ENCODE measurements at places on chromosomes 6 and 20.

DNA sequence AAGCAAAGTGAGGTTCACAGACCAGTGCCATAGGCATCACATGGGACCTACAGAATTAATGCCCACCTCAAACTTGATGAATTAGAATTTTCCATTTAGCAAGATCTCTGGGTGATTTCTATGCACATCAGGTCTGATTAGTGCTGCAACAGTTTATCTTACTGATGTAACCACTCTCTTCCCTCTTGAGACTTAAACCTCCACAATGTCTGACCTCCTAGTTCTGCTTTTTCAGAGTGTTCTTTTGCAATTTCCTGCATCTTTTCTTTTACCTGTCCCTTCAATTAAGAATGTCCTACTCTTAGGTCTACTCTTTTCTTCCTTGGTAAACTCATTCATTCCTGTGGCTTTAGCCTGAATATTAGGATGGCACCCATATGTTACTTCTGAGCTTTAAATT, 615.3 kb downstream of the TFAP2A start:
- no peak for DNase-seq

DNA sequence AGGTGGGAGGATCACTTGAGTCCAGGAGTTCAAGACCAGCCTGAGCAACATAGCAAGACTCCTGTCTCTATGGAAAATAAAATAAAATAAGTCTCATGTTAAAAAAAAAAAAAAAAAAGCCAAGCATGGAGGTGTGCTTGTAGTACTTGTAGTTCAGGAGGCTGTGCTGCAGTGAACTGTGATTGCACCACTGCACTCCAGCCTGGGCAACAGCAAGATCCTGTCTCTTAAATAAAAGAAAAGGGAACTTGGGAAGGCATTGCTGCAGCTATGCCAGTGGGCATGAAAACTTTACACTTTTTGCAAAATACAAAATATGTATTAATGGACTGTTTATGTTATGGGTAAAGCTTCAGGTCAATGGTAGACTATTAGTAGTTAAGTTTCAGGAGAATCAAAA, 37.5 kb upstream of the REV3L start:
- no peak for DNase-seq

DNA sequence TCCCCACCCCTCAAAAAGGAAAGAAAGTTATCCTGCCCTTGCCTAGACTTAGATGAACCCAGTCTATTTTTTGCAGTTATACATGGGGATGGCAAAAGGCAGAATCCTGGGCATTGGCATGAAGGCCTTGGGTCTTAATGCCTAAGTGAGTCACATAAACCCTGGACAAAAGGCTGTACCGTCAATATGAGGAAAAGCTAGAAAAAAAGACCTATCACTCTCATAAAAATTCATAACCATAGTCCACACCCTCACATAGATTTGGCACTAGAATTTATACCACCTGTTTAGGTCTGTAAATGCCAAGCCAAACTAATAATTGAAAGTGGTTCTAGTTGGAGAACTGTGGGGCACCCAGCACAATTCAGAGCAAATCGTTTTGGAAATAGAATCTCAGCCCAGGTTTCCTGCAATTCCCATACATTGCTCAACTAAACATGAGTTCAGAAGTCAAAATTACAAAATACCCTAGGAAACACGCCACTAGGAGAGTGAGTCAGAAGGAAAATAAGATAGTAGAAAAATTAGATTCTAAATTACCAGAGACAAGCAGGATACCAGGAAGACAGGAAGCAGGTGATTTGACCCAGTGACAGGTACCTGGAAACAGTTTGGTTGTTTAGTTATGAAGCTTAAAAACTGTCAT, 70.4 kb upstream of the FUCA2 start:
- no peak for DNase-seq

DNA sequence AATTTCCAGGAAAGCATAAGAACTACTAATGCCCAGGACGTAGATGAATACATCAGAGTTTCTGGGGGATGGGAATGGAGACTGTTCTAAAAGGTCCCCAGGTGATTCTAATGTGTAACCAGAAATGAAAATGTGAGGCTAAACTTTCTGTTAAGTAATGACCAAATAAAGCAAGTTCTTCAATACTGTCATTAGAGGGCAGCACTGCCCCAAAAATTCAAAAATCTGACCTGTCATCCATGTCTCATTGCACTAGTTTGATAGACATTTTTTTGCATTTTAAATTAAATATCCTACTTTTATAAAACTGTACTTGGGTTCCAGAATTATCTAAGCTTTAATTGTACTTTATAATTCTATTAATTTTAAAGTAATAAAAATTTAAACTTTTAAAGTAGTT, 94.9 kb downstream of the RFX6 start:
- DNase-seq, result peak; percentile 60

GRCh38 chr20:57678340-57678739, 31.5 kb downstream of the PMEPA1 start:
- no peak for DNase-seq

- DNase-seq, result no peak
Observed at GRCh38 chr6:24743944-24744335, 25.0 kb upstream of the C6orf62 start.

GRCh38 chr6:113645576-113645970, 211.6 kb upstream of the MARCKS start:
- DNase-seq, result no peak

- no peak for DNase-seq
Observed at GRCh38 chr6:118198746-118199145, 291.7 kb downstream of the SLC35F1 start.

- DNase-seq, result no peak
Observed at GRCh38 chr6:24501914-24502313, 7.1 kb downstream of the ALDH5A1 start.

DNA sequence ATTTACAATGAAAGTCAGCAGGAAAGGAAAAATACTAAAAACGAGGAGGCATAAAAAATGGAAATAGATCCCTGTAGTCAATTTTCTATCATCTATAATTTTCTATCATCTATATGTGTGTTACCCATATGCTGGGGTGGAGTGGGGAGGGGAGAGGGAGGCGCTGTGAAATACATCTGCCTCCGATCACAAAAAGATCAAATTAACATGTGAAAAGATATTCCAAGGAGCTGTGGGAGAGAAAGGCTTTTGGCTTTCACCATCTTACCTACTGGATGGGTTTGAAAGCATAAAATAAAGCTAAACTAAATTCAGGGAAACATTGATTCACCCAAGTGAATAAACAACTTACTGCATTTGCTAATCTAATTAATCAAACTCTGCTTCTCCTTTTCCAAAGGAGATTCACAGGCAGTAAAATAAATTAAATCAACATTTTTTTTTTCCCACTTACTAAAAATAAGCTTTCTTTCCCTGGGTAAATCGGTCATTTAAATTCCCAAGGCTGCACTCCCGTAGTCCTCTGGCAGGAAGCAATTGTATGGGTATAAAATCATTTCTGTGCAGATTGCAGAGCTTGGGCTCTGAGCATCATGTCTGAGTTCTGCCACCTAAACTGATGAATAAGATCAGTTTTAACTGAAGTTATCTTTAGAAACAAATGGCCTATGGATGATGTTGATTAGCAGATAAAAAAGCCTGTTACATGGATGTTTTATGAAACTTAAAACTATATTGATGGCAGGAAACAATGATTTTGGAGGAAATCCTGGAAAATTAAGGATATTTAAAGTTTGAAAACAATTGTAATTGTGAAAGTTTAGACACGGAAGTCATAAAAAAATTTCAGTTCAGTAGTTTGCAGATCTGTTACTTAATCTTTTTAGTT, 147.9 kb downstream of the SOX4 start:
- no peak for DNase-seq

- DNase-seq, result no peak
Observed at GRCh38 chr6:5325173-5325572, 63.9 kb downstream of the FARS2 start.

- no peak for DNase-seq
Observed at GRCh38 chr6:17138033-17138432, 36.2 kb downstream of the STMND1 start.

DNA sequence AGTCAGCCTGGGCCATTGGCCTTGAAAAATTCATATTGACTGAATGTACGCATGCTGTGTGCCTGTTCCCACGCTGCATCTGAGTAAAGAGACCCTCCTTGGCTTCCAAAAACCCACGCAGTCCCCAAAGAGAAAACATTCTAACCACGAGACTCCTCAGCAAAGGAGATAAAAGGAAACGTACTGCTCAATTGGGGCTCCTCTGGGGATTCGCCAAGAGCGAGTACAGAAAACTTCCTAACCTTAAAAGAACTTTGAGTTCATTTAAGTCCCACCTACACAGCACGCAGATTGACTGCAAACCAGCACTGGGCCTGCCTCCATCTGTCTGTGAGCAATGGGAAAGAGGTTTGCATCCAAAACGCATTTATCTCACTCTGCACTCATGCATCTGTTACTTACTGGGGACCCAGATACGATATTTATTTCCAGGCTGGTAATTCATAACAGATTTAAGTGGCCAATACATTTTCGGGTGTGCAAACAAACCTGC, 505.9 kb upstream of the CHD6 start:
- DNase-seq, result no peak

GRCh38 chr6:22880686-22881433, 311.5 kb downstream of the HDGFL1 start:
- no peak for DNase-seq

DNA sequence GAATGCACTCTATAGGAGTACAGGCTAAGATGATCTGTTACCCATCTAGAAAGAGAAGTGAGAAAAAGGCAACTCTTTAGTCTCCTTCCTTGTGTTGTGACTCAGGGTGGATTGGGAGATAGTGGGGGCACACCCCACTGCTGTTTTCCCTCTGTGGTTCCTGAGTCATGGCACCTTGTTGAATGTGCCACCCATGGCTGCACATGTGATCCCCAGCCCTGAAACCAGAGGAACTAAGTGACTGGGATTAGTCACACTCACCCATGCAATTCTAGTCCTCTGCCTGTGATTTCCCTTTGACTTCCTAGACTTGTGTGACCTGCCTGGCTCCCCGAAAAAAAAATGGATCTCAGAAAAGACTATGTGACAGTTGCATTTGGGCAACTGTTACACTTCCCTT, 48.6 kb upstream of the HTR1B start:
- no peak for DNase-seq

- no peak for DNase-seq
Observed at GRCh38 chr20:50289581-50289980, 99.0 kb downstream of the CEBPB start.

GRCh38 chr6:142913511-142914047, 31.4 kb downstream of the HIVEP2 start:
- DNase-seq, result no peak

- DNase-seq, result no peak
Observed at GRCh38 chr20:60667641-60668040, 584.4 kb upstream of the CDH4 start.

- DNase-seq, result no peak
Observed at GRCh38 chr6:71258078-71258866, 30.3 kb upstream of the OGFRL1 start.

DNA sequence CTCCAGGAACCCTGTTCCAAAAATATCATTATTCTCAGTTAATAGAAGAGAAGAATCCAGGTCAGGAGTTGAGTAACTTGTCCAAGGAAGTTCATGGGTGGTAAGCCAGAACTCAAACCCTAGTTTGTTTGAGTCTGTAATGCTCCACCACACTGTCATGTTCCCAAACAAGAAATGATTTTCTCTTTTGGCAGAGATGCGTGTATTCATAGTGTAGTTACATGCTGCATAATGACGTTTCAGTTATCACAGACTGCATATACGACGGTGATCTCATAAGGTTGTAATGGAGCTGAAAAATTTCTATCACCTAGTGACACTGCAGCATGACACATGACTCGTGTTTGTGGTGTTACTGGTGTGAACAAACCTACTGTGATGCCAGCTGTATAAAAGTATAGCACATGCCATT, 102.6 kb downstream of the TULP4 start:
- DNase-seq, result no peak

DNA sequence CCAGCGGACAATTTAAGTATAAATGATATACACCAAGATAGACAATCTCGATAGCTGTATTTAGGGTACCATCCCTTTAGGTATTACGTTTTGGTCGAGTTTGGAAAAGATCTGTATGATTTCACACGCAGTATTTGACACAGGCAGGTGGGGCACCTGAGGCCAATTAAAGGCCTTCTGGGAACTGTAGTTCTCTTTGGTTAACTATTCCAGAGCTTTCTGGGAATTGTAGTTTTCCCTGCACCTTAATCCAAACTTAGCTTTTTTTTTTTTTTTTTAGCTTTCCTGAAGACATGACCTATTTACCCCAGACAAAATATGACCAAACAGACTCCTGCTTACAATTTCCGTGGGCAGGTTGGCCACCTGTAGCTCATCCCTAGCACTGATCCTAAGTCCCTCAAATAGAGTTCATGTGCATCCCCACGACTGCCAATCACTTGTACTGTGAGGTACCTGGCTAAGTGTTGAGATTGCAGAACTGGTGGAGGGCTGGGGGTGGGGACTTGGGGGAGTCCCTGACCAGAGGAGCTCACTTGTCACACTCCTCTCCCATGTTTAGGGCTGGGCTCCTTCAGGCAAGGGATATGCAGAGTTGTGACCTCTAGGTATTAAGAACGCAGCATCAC, 999 bp upstream of the EHMT2 start:
- DNase-seq, result peak; percentile 48

DNA sequence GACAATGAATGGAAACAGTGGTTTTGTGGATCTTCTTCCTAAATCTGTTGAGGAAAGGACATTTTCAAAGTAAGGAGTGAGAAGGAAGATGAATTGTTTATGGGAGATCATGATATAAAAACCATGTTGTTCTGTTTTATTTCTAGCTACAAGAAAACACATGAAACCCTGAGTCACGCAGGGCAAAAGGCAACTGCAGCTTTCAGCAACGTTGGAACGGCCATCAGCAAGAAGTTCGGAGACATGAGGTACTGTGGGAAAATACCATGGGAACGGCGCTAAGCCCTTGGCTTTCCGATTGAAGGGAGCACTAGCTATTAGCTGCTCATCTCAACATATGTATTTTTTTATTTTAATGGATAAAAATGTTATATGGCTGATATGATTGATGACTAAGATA, 53.6 kb downstream of the HDDC2 start:
- no peak for DNase-seq

- DNase-seq, result no peak
Observed at GRCh38 chr6:160013987-160014868, 45.3 kb downstream of the IGF2R start.

DNA sequence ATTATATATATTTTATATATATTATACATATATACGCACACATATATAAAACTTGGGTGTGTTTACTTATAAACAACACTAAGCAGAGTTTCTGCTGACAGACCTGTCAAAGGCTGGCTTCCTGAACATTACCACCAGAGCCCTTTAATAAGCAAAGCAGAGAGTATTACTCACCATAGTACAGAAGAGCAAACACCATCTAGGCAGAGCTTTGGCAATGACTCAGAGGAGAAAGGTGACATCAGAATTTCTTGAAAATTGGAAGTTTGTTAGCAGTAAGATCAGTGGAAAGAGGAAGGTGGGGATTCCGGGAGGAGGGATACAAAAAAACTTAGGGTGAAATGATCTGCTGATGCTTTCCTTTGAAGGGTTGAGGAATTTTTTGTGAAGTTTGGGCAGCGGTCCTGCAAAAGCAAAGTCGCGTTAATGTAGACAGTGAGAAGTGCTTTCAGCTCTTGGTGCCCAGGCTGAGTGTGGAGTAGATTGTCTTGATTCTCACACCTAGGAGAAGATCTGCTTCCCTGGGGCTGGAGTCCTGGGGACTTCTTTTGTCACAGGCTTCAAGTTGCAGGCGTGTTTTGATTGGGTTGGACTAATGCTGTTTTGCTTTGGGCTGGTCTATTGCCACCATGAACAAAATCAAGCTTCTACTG, 109.6 kb upstream of the BACH2 start:
- no peak for DNase-seq

- no peak for DNase-seq
Observed at GRCh38 chr6:133467982-133468380, 226.8 kb downstream of the EYA4 start.

GRCh38 chr6:163099621-163100171, 314.8 kb upstream of the QKI start:
- no peak for DNase-seq

GRCh38 chr6:152267967-152268845, 369.0 kb downstream of the SYNE1 start:
- peak; percentile 18 for DNase-seq

Data from NCI-H1105 (cell line).